ENCODE measurements at places on chromosomes 3 and 15.

GRCh38 chr3:173238091-173238490 is 97.1 kb upstream of the SPATA16 start:
- DNase-seq: peak; percentile 37

- no peak for DNase-seq
Observed at GRCh38 chr3:141108039-141108438, 56.9 kb downstream of the SPSB4 start.

- peak; percentile 78 for DNase-seq
Observed at GRCh38 chr3:18111796-18112232, 313.3 kb downstream of the SATB1 start.

DNA sequence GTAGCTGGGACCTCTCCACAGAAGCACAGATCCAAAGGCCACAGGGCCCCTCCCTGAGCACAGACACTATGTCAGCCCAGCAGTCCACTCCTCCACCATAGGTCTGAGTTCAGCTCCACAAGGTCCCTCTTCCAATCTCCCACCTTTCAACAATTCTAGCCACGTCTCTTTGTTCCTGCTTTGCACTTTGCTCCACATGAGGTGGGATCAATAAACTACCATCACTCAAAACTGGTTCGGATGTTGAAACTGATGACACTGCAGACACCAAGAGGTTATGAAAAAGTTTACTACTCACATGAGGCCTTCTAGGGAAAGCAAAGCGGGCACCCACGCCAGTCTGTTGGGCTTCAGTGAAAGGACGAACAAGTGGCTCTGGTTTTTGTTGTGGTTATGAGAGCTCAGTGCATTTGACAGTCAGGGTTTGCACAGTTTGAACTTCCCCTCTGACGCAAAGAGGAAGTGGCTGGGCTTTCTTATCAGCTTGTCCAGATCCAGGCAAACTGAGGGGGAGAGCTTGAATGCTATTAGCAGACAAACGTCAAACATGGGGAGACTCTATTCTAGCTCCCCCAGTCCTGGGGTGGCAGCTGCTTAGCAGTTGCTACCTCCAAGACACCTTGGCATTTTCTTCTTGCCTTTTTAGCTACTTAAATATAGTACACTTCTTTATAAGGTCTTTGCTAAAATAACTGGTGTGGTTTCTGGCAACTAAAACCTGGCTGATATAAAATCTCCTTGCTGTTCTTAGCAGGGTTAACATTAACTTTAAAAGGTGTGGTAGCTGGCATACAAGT is 37.8 kb downstream of the ZNF445 start:
- DNase-seq: peak; percentile 24

- DNase-seq: no peak
Observed at GRCh38 chr3:169990431-169990830, 23.8 kb downstream of the SEC62 start.

DNA sequence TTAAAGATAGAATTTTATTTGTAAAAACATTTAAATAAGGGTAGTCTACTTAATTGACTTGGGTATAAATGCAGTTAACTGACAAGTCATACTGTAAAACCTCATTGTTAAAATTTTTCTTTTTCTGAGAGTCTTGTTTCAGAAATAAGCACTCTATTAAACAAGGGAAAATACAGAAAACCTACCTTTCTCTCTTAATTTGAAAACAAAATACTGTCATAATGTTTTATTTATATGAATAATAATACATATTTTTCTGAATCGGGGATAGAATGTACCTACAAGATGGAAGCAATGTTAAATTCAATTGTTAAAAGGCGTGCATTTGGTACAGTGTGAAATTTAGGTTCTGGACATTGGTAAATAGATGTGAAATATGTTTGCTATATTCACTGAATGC is 17.8 kb downstream of the ZIC1 start:
- DNase-seq: no peak

GRCh38 chr3:149464542-149465328 is 9.8 kb upstream of the TM4SF4 start:
- no peak for DNase-seq

- DNase-seq: no peak
Observed at GRCh38 chr3:54079314-54079713, 43.0 kb upstream of the CACNA2D3 start.
